Posterior cingulate gyrus (tissue), 11 donors: ENCODE measurements at places on chromosomes 6 and 20.
A peak's percentile ranks its signal among the peaks of the same experiment; 100 is the strongest.

DNA sequence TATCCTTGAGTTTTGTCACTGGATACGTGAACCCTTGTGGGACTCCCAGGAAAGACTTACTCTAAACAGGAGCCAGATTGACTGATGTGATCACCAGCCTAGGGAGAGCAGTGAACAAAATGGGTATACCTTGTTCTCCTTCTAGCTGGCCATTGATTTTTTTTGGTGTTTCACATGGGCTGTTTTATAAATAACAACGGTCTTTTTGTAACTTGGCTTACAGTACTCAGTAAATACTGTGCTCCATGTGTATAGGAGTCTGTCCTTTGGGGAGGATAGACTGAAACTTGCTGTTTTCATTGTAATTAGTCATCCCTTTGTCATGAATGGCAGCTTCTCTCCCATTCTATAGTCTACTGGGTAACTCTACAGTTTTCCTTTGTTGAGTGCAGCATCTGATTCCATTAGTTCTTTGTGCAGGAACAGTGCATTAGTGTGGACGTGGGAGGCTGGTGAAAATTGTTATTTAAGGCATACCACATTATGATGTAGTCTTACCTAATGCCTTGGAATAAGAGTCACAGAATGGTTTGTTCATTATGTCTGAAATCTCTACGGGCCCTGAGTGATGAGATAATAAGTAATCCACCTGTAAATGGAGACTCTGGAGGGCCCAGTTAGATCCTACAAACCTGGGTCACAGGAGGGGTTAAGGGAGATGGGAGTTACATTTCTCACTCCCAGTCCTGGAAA, 89.5 kb downstream of the TIAM2 start:
- DNase-seq: no peak

DNA sequence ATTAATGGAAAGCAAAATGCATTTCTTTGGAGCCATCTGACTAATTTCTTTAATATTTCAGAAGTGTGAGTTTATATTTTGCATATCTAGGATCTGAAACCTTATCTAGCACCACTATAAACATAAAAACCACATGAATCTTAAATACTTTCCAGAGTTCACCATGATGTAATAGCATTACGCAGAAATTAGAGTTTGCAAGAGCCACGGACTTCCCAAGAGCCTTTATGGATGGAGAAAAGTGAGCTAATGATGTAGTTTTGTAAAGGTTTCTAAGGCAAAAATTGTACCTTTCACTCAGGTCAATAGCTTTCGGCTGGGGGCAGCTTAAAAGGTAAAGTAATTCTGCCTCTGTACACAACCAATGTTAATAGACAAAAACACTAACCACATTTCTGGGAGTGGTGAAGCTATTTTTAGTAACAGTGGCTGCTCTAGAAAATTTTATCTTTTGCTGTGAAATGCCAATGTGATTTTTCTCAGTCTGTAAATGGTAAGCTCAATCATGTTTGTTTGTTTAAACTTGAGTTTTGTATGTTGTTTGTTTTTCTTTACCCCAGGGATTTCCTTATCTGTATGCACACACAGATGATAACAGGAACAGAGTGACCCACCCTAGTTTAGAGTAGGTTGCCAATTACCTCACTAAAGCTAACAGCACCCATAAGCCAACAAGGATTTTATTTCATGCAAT, 80.5 kb downstream of the FILIP1 start:
- DNase-seq: no peak

DNA sequence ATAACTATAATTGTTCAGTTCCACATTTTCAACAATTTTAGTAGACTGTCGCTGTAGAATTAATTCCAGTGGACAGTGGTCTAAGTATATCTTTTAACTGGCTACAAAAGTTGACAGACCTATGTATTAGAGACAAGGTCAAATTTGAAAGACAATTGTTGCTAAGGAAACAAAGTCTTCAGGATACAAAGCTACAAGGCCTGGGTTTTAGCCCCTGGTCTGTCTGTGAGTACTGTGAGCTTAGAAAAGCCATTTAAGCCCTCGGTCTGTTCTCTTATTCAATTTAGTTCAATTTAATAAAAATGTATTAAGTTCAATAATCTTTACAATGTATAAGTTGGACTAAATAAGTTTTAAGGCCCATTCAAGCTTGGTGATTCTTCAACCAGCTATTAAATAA, 352.5 kb downstream of the HDGFL1 start:
- no peak for DNase-seq

GRCh38 chr20:16349523-16350260, 223.6 kb downstream of the KIF16B start:
- DNase-seq: no peak

DNA sequence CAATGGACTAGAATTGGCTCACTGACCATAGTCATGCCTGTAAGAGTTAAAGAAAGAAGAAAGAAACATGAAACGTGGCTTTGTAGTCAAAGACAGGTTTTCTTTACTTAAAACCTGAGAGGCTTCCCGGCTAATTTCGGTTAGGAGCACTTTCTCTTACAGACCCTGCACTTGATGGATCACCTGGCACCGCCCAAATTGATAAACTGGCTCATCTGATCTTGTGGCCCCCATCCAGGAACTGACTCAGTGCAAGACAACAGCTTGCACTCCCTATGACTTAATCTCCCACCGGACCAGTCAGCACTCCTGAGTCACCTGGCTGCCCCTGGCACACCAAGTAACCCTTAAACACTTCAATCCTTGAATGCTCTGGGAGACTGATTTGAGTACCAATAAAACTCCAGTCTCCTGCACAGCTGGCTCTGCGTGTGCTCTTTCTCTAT, 12.3 kb downstream of the TMEM14B start:
- no peak for DNase-seq

- peak; percentile 85 for DNase-seq
Measured at GRCh38 chr6:31087494-31088089, 24.8 kb downstream of the C6orf15 start.

DNA sequence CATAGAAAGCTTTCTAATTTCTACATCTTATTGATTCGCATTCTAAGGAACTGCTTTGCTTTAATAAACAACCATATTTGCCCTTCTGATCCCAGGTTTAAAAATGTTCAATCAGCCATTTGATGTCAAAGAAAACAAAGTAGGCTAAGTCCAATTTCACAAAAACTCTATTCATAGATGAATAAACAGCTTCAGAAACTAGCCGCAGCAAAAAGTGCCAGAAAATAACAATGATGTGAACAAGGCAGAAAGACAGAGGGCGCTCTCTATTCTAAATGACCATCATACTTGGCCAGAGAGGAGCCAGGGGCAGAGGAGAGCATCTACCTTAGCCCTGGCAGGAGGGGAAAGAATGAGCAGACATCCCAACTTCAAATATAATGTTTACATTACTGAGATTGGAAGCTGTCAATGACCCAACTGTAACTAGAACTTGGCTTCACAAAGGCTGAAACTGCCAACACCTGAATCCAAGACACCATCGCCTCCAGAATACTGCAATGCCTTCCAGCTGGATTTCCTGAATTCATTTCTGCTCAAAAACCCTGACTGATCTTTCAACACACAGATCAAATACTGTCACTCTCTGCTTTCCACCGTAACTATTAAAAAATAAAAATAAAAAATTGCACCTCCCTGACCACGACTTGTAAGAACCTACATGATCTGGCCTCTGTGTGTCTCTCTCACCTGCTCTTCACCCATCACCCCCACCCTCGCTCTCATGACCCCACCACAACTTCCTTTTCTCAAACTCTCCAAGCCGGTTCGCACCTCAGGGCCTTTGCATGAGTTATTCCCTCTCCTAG, 9.5 kb downstream of the CNKSR3 start:
- DNase-seq: no peak

- DNase-seq: no peak
Measured at GRCh38 chr6:26045928-26046368, 41.3 kb upstream of the HFE start.

- no peak for DNase-seq
Measured at GRCh38 chr20:8414586-8415274, 282.7 kb downstream of the PLCB1 start.

DNA sequence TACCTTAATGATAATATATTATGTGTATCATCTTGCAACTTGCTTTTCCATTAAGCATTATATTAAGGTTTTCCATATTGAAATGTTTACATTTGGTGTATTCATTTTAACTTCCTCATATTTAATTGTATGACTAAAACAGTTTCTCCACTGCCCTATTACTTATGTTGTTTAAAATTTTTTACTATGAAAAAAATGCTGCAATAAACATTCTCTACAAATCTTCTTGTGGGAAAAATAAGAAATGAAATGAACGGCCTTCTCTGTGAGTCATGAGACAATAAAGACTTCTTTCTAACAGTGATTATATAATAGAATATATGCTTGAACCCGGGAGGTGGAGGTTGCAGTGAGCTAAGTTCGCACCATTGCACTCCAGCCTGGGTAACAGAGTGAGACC, 25.5 kb downstream of the FASTKD5 start:
- DNase-seq: no peak

- no peak for DNase-seq
Measured at GRCh38 chr6:18182568-18182967, 27.3 kb downstream of the KDM1B start.

DNA sequence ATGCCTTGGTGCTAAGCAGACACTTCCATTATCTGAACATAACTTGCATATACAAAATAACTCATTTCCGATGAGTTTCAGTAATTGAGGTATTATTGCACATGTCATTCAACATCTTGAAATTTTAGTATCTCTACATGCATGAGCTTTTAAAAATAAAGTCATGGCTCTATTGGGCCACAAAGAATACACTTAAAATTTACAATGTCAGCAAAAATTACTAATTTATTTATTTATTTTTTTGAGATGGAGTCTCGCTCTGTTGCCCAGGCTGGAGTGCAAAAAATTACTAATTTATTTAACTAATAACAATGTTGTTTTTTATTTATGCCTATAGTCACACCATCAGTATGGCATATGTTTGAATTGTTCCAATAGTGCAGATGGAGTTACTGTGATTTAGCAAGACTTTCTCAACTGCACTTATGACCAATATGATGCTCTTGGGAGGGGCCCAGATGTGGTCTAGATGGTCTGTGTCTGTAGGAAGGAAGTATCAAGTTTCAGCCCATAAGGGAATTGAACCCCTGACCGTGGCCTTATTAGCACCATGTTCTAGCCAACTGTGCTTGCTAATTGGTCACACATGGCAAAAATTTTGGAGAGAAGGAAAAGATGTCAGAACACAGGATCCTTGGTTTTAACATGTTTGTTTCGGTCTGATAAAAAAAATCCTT, 370.7 kb upstream of the TSHZ2 start:
- DNase-seq: no peak

GRCh38 chr6:2324166-2324953, 79.0 kb upstream of the GMDS start:
- no peak for DNase-seq

GRCh38 chr6:51260003-51260402, 441.3 kb downstream of the TFAP2B start:
- DNase-seq: no peak

GRCh38 chr6:112701201-112701600, 354.1 kb downstream of the RFPL4B start:
- DNase-seq: no peak

DNA sequence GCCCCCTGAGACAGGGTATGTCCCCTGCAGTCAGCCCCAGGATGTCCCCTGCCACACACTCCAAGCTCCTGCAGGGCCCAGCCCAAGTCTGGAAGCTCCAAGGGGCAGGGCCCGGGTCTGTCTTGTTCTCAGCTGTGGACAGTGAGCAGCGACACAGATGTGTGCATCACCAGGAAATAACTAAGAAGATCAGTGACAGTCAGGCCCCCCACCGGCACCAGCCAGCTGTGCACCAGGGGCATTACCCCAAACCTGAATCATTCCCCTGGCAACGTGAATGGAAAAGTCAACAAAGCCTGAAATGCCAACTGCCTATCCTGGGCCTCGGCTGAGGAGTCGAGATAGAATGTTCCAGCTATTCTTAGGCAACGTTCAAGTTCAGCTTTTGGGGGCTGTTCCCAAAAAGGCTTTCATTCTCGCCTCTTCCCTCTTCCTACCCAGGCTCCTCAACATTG, 105.0 kb downstream of the PREX1 start:
- DNase-seq: no peak

DNA sequence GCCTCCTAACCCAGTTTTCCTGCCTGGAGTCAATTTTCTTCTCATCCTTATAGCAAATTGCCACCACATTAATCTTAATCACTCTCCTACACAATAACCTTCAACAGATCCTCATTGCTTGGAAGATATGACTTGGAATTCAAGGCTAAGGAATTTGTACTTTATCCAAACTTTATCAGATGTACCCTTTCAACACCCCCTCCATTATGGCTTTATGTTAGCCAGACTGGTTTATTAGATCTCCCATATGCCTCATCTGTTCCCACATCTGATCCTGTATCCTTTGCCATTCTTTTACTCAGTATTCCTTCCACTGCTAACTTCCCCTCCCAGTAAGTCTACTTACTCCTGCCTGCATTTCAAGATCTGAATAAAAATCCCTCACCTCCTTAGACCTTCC, 4.0 kb upstream of the FRK start:
- no peak for DNase-seq

DNA sequence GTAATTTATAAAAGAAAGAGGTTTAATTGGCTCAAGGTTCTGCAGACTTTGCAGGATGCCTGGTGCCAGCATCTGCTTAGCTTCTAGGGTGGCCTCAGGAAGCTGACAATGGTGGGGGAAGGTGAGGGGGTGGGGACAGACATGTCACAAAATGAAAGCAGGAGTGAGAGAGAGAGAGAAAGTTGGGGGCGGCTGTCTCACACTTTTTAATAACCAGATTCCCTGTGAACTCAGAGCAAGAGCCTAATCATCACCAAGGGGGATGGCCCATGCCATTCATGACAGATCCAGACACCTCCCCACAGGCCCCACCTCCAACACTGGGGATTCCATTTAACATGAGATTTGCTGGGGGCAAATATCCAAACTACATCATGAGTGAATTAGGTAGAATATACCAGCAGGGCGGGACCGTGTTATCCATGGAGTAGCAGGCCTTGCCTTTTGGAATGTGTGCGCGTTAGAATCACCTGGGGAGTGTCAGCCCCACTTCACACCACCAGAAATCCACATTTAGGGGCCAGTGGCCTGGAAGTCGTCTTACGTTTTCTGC, 258.8 kb downstream of the CDH4 start:
- no peak for DNase-seq

DNA sequence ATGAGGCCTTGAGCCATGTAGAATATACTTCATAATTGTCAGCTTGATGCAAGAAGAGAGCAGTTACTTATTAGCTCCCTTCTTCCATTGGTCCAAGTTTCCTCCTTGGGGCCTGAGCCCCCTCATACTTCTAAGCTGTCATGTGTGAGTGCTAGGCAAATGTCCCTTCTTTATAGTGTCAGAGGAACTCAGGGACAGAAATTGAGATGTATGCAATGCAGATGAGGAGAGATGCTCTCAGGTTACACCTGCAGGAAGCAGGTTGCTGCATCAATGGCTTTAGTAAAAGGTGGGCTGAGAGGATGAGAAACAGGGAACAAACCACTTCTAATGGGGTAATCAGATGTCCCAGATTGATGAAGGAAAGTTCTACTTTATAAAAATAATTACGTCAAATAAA, 6.7 kb upstream of the PDSS2 start:
- no peak for DNase-seq

DNA sequence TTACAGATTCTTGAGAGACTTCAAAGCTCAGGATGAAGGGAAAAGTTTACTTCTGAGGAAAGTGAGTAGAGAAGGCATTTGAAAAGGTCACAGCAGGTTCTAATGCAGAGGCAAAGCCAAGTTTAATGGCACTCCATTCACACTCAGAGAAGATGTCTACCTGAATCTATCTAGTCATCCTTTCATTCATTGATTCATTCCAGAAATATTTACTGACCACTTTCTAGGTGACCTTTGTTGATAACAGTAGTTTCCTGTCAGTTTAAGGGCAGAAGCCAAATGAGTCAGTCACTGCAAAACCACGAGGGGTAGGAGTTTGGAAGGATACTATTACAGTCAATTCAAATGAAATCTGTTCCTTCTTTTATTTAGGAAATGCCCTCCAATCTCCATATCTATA, 30.8 kb downstream of the FBXO5 start:
- DNase-seq: no peak
